ENCODE measurements at places on chromosomes 7 and 10.

GRCh38 chr7:3980300-3980643 is 679.2 kb downstream of the SDK1 start:
- DNase-seq = no peak

DNA sequence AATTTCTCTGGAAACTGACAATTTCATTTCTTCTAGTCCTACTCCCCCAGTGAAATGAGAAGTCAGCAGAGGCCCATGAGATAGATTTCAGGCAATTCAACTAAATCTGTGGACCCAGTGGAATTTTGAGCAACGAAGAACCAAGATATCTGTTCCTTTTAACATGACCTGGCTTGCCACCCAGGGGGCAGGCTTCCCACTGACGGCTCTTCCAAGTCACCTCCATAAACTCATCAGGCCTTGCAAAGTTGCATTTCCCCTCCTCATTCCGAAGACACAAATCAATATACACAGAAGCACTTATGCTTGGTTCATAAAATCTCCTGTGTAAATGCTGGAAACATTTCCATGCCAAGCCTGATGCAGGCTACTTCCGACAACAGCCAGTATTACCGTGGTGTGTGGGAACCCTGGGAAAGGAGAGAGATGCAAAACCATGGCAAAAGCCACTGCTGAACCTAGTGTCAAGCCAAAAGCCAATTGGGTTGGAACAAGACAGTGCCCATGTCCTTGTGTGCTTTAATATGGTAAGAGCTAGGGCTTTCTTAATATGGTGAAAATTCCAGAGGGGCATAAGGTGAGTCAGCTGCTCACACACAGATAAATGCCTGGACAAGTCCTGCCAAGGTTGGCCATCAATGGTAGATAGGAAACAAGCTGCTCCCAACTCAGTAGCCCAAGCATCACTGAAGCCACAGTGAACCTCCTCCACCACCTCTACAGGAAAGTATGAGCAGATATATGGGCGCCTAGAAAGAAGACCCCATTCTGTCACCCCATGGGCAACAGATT is 1.6 kb downstream of the FRMD4A start:
- no peak for DNase-seq

- no peak for DNase-seq
These were observed 73.1 kb upstream of the UCN3 start for GRCh38 chr10:5291501-5292195.

DNA sequence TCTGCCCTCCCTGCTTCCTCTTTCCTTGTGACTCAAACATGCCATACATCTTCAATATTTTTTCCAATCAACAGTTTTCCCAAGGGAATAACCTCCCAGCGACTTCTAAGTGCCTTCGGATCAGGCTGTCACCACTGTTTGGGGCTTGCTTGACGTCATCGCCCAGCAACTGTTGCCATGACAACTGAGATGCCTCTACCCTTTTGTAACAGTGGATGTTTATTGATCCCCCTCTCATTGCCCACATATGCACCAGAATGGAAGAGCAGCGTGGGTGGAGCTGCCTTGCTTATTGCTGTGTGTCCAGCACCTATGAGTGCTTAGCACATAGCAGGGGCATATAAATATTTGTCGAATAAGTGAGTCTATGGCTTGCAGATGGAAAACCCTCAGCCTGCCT is 14.4 kb downstream of the FFAR4 start:
- DNase-seq = no peak

DNA sequence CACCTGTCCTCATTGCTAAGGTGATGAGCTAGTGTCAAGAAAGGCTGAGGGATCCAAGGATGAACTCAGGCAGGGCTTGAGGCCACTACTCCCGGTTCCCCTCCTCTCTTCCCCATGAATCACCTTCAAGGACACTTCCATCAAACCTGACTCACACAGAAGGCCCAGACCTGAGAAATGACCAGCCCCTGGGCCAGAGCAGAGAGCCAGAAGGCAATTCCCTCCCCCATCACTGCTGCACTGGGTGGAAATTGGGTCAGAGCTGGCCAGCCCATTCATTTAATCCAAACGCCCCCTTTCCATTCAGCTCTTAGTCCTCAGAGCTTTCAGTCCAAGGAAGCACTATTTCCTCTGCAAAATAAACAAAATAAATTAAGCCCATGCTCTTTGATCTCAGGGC is 182.0 kb downstream of the KCNMA1 start:
- no peak for DNase-seq

DNA sequence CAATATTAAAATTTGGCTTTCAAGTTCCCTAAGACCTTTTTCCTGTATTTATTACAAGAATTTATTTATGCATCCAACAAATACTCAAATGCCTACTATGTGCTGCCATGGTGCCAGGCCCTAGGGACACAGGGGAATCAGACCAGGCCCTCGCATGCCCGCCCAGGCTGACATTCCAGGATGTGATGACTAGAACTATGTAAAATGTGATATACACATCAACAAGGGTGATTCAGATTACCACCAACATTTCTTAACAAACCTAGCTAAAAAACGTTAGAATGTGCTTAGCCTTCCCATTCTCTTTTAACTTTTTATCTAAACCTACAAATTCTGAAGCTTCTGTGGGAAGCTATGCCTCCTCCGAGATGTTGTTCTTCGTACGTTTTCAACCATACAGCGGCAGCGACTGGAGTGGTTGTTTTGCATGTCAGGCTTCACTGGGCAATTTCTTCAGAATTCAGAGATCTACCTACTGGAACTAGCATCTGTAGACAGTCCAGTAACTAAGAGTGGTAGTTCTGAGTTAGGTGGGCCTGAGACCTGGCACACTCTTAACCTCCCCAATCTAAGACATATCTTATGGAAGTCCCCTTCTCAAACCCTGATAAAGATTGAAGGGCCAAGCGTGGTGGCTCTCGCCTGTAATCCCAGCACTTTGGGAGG is 22.1 kb downstream of the GNA12 start:
- DNase-seq = no peak

Measured in globus pallidus (tissue), 1 donor.